ENCODE measurements at places on chromosomes 1 and 21. TPM values are rescaled to one million over a fixed set of nuclear protein-coding genes. Genes with fewer than 3 reads are reported as not detected.

NPR1 gene
- polyA plus RNA-seq, result not detected

COL16A1 gene
- not detected for polyA plus RNA-seq

PDZK1 gene
- 0.30 TPM for polyA plus RNA-seq

RNU1-4 gene
- polyA plus RNA-seq, result not detected

SYTL1 gene
- polyA plus RNA-seq, result 130 TPM

CLDN17 gene
- not detected for polyA plus RNA-seq

KCNH1 gene
- polyA plus RNA-seq, result 0.14 TPM

GNG4 gene
- not detected for polyA plus RNA-seq

ANGPTL3 gene
- not detected for polyA plus RNA-seq

KTI12 gene
- 34.3 TPM for polyA plus RNA-seq

TINAGL1 gene
- not detected for polyA plus RNA-seq

LYSMD1 gene
- polyA plus RNA-seq, result 0.69 TPM

DAB1 gene
- polyA plus RNA-seq, result 0.08 TPM

HES3 gene
- not detected for polyA plus RNA-seq

GPR52 gene
- not detected for polyA plus RNA-seq

RGS1 gene
- polyA plus RNA-seq, result 119 TPM

GOLT1A gene
- polyA plus RNA-seq, result not detected

AXDND1 gene
- not detected for polyA plus RNA-seq

Data from IgD-negative memory B cell (primary cell).